ENCODE measurements at places on chromosomes 11 and 22.
A peak's percentile ranks its signal among the peaks of the same experiment; 100 is the strongest.

DNA sequence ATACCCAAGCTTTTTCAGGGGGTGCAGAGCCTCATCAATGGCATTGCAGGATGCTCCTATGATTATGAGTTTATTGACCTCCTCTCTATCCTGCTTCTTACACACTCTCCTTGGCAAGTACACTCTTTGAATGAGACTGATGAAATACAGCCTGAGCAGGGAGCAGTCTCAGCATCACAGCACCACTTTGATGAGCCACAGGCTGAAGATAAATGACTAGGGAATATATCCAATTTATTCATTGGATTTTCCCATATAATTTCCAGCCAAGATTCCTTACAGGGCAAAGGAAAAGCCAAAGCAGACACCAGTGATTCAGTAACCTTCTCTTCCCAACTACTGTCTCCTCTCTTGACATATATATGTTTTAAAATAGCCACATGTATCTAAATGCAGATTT, 79.2 kb downstream of the CASP12 start:
- DNase-seq, result no peak

DNA sequence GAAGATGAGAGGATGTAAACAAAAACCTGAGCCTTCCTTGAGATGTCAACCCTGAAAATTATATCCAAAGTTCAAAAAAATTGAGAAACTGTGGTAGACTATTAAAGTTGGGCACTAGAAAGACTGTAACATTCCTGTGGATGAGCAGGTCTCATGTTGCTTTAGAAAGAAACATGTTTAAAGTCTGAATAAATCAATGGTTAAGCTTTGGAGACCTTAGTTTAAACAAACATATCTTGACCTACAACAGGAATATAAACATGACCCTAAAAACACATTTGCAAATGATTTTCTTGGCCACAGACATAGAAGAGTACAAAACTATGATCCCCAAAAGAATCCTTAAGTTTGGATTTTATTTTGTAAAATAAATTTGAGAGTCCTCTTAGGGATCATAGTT, 38.1 kb upstream of the PCF11 start:
- DNase-seq, result no peak

DNA sequence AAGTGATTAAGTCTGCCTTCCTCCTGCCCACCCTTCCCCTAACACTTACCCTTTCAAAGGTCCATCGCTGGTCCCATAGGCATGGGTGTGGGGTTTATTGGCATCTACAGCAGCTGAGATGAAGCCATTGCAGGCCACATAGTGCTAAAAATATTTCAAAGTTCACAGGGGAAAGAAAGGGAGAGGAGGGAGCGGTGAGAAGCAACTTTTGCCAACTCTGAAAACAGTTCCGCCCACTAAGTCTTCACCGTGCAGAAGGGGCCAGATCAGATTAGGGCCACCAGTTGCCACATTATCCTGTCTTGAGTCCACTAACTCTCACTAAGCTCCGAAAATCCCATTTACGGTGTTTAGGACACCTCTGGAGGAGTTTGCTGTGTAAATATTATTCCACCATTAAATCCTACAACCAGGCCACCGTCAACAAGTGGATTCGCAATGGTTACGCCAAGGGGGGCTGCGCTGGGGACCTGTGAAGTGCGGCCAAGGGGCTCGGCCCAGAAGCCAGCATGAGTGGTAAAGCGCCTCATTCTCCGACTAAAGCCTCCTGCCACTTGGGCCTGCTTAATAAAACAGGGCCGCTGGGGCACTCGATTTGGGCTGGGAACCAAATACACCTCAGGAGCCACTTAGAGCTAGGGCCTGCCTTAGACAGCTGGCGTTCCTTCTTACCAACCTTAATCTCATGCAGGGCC, 534.9 kb downstream of the MIAT start:
- no peak for DNase-seq

- DNase-seq, result no peak
Measured at GRCh38 chr11:78653294-78653909, 78.7 kb upstream of the NARS2 start.

- DNase-seq, result peak; percentile 78
Measured at GRCh38 chr22:50489363-50490243, 2.9 kb downstream of the MIOX start.

DNA sequence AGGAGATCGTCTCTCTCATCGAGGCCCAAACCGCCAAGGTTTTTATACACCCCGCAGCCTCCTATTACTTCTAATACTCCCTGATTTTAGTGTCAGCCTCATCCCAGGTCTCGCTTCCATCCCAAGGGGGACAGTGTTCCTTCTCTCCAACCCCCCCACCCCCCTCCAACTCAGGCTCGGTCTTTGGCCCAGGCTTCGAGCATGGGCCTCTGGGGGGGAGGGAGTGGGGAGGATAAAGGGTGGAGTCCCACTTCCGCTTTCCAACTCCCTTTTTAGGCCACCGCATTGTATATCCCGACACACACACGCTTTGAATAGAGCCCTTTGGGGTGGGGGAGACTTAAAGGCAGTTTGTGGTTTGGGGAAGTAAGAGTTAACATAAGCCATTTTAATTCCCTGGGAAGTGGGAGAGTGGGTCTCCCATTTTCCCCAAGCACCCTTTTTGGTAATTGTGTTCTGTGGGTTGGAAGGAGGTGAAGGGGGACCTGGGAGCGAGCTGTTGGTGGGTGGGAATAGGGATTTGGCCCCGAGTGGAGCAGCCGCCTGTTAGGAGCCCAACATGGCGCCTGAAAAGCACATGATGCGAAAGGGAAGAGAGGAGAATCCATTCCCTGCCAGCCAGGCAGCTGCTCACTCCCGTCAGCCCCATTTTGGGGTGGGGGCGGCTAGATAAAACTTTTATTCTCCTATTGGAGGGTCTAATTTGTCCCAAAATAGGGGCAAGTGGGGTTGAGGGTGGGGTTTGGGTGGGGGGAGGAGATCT, 844 bp downstream of the PCF11 start:
- DNase-seq, result peak; percentile 33

Data from H7 (cell line).